Activated CD4-positive, alpha-beta T cell treated with anti-CD3 and anti-CD28 coated beads, Interleukin-2, amount 50 U/mL, for 4 hours (primary cell): ENCODE measurements at places on chromosomes 13 and 19.
A peak's percentile ranks its signal among the peaks of the same experiment; 100 is the strongest.

- DNase-seq, result no peak
These were observed 65.3 kb upstream of the TM9SF2 start for GRCh38 chr13:99435998-99436397.

DNA sequence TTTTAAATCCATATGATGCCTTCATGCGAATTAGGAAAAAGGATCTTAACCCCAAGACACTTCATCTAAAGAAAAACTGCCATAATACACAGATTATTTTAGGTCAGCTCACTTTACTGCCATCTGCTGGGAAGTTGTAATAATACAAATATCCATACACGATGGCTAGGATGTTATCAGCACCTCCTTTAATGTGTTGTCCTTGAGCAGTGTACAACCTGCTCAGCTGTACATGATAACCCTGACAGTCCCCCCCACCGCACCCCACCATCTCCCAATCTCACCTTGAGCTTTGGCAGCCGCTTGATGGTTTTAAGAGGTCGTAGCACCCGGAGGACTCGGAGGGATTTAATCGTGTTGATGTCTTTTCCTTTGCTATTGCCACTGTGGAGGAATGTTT is 112.2 kb downstream of the IER2 start:
- no peak for DNase-seq

DNA sequence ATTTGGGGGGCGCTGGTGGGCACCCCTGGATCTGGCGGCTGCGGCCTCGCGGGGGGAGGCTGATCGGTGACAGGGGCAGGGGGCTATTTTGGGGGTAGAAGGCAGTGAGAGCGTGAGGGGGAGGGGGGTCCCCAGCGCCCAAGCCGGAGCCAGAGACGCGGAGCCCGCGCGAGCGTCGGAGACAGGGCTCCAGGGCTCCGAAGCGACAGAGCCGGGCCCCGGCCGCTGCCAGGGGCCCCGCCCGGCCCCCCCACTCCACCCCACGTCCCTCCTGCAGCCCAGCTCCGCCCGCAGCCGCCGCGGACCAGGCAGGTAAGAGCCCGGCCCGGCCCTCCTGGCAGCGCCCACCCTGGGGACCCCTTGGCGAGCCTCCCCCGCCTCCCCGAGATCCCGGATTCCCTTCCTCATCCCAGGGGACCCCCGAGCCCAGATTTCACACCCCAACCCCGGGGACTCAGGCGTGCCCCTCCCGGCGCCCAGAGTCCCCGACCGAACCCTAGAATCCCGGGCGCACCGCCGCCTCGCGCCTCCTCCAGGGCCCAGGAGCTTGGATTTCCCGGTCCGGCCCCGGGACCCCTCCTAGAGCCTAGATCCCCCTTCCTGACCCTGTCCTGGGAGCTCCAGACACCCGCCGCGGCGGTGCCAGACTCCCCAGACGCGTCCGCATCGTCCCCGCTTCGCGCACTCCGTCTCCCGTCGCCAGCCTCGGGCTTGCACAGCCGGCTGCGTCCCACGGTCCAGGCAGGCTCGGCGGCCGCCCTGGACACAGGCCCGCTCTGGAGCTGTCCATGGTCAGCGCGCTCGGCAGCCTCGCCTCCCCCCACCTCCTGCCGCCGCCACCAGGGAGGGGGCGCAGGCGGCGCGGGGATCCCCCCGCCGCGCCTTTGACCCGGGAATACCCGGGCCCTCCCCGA is at the start of gene PPFIA3:
PPFIA3 (plus strand) TSS at position 134 of the 914 bp plus-strand sequence. CDS start 8,330 bp downstream, outside the sequence.
- DNase-seq, result no peak

DNA sequence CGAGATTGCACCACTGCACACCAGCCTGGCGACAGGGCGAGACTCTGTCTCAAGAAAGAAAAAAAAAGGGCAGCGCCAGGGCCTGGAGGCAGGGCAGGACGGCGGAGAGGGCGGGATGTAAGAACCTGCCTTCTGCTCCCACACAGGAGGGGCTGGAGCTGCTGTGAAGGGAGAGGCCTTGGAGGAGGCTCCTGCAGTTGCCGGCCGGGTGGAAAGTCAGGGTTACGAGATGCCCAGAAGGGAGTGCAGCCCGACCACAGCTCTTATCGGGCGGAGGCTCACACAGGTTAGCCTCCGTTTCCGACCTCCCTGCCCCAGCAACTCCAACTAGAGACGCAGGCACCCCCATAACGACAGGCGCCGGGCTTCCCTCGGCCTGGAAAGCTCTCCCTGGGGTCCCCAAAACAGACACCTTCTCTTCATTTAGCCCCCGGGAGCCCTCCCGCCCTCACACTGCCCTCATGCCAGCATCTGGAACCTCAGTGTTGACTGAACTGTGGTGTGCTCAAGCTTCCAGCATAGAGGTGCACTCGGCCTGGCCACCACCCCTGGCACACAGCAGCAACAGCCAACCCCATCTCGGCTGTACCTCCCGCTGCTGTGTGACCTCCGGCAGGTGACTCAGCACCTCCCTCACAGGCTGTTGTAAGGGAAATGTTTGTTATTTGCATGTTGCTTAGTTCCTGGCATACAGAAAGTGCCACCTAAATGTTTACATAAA is 1.4 kb downstream of the PLPP2 start:
- DNase-seq, result peak; percentile 31
